Activated CD4-positive, alpha-beta T cell treated with anti-CD3 and anti-CD28 coated beads, Interleukin-2, Interleukin-4, amounts not matched to agents 100 ng/mL and 50 ng/mL, durations not matched to agents 16 hours and 8 hours (primary cell): ENCODE measurements at places on chromosomes 7 and 10.

GRCh38 chr10:64379898-64380297 is 858.7 kb downstream of the REEP3 start:
- DNase-seq = no peak

DNA sequence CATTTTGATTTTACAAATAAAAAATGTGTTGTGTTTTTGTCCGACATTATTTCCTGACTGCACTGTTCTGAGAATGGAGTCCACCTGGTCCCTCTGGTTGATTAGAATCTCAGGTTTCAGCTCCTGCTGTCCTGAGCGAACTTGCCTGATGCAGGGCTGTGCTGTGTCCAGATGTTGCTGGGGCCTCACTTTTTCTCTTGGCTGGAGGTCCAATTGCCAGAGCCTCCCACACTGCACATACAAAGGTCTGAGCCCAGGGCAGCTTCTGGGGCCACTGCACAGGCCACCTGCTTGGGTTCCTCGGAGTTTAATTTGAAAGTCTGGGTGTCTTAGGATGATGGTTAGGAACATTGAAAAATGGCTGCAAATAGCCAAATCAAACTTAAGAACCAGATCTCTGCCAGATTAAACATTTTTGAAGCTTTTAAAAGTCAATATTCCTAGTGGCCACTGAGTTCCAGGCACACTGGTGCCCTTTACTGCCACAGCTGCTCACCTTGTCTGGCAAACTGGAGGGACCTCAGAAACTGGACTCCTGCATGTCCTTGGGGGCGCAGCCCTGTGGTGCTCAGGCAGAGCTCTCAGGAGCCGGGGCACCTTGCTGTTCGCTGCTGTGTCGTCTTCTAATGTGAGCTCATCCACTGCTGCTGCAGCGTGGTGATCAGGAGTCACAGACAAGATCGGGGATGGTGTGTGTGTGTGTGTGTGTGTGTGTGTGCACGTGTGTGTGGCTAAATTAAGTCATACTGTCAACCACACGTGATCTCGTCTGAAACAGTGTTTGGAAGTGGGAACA is 75.0 kb downstream of the WDR37 start:
- no peak for DNase-seq

DNA sequence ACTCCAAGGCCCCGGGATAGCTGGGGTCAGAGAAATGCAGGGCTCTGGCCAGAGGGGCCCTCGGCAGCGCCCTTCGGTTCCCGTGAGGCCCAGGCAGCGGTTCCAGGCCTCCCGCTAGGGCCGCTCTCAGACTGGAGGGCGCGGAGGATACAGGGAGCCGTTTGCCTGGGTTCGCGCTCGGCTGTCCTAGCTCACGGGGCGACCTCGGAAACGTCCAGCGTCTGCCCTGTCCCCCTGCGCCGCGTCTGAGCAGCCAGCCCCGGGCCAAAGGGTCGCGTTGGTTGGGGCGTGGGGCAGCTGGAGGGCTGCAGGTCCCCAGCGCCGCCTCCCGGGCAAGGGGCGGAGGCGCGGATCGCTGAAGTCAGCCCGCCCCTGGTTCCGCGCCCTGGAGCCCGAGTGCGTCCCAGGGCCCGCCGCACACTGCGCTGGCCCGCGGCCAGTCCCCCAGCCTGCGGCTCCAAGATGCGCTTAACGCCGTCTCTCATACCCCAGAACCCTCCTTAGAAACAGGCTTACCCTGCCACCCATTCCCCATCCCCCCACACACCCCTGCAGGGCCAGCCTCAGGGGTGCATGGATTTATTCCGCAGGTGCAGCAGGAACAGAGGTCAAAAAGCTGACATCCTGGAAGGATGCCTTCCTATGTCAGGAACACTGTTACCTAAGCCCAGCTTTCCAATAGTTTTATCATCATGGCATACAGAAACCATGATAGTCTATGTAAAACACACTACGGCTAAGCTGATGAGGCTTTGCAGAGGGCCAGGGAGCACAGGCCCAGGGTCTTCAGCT is 22.1 kb upstream of the OPN4 start:
- no peak for DNase-seq

DNA sequence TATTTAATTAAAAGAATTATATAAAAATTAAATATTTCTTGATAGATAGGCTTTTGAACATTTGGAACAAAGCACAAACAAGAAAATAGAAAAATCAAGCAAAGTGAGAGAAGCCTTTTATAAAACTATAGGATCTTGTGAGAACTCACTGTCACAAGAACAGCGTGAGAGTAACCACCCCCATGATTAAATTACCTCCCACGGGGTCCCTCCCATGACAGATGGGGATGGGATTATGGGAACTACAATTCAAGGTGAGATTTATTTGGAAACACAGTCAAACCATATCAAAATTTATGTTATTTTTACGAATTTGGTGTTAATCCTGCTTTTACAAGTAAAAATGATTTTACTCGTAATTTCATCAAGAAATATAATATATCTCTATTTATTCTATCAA is 1136.1 kb upstream of the POT1 start:
- DNase-seq = no peak

- no peak for DNase-seq
These were observed 1.0 kb downstream of the CHST15 start for GRCh38 chr10:124092250-124092859.

DNA sequence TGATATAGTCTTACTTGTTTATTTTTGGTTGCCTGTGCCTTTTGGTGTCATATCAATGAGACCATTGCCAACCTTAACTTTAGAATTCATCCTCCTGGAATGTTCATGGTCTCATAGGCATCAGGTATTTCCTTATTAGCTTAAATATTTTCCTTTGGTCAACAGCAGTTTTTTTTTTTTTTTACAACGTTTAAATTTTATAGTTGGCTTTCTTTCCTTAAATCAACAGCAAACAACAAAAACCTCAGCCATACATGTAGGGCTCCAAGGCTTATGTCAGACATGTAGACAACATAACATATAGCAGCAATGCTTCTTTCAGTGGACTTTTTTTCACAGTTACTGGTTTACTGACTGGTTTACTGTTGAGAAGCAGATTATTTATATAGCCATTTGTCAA is 22.7 kb downstream of the ENTPD7 start:
- no peak for DNase-seq

- no peak for DNase-seq
These were observed 17.3 kb upstream of the EVX1 start for GRCh38 chr7:27224983-27225934.

- DNase-seq = peak; percentile 76
These were observed 4.4 kb upstream of the LRRN3 start for GRCh38 chr7:111086532-111086931.

- no peak for DNase-seq
These were observed 7.4 kb upstream of the CRYGN start for GRCh38 chr7:151447312-151447711.

DNA sequence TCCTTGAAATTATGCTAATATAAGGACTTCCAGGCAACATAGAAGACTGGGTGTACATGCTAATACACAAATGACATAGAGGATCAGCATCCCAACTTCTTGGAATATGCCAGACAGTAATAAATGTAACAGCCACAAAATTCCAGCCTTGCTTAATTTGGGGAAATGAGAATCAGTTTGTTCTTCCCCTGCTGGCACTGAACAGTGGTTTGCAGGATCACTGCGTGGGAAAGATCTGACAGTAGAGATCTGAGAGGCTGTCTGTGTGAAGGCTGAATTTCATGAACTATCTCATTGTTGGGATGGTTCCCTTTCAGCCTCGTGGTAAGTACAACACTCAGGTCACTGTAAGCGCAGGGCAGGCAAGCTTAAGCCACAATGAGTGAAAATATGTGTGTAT is 1078.0 kb downstream of the LRMDA start:
- no peak for DNase-seq

GRCh38 chr7:33886149-33886623 is 19.2 kb upstream of the BMPER start:
- DNase-seq = no peak

DNA sequence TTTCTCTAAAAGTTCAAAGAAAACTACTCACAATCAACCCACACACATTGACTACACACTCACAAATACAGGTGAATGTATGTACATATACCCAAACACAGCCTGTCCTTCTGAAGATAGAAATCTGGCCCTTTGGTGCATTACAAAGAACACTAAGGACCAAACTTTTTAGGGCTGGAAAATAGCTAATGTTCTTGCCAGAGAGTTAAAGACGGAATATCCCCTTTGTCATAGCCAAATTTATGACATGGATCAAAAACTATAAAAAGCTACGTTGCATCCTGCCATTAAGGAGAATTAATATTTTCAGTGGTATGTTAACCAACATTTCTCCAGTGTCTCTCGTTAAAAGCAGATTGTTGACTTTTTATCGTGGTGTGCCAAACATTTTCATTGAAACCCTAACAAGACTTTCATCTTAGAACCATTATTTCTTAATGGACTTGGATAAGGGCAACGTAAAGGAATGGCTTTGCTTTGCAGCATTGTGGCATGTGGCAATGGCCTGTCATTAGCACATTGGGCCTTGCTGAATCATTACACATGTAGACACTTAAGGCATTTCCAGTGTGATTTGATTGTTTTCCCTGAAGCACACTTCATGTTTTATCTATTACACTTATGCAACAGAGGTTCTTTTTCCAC is 150.9 kb upstream of the MEOX2 start:
- DNase-seq = no peak

DNA sequence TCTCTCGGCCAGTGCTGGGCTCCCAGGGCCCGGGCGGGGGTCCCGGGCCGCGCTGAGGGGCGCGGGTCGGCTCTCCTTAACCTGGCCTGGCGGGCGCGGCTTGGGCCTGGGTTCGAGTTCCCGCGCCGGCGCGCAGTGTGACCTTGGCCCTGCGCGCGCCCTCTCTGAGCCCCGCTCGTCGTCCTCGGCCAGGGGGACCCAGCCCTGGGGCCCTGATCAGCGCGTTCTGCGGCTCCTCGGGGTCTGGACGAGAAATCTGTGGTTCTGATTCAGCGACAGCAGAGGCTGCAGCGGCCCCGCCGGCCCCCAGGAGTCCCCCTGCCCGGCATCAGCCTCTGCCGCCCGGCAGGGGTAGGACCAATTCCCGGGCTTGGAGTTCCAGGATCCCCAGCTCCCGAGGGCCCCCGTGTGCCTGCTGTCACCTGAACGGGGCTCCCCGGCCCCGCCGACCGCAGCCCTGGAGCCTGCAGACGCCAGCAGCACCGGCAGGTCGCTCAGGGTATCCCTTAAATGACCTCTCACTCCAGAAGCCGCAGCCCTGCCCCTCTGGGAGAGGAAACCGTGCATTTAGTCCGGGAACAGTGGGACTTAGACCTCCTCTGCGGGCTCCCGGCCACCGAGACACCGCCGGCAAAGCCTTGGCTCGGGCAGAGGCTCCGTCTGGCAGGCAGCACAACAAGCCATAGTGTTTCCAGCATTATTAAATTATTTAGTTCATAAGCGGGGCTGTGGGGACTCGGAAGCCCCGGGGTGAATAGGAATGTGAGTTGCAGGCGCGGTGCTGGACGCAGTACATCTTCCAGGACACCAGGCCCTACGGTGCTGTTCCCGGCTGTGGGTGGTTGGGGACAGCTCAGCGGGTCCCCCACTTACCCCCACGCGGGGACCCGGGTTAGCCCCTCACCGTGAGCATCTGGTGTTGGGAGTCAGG is 572 bp downstream of the CHST12 start:
- DNase-seq = no peak

- no peak for DNase-seq
These were observed 40.2 kb downstream of the SND1 start for GRCh38 chr7:127692200-127692599.

DNA sequence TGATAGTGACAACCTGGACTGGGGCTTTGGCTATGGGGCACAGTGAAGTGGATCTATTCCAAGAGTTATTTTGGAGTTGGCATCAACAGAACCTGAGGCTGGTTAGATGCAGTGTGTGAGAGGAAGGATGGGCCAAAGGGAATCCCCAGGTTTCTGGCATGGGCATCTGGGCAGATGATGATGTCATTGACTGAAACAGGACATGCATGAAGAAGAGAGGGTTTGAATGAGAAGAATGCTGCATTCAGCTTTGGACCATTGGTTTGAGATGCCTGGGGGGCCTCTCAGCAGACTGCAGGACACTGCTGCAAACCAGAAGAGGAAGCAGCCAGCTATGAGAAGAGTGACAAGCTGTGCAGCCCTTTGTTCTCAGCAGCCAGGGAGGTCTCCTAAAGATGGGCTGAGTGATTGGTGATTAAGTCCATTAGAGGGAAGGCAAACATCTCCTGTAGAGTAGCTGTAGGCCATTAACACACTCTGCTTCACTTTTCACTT is 23.1 kb upstream of the PIK3CG start:
- DNase-seq = no peak

GRCh38 chr7:110960811-110961210 is 130.1 kb upstream of the LRRN3 start:
- DNase-seq = no peak

DNA sequence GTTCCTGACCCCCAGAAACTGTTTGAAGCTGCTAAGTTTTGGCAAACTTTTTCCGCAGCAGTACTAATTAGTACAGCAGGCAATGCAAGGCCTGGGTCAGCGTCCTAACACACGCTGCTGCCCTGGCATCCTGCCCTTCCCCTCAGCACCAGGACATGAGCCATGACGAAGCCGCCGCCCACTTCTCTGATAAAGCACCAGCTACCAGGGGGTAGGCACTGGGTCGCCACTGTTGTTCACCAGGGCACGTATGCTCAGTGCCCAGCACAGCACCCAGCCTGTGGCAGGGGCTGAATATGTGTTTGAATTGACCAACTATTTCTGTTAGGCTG is 59.5 kb downstream of the CHST15 start:
- no peak for DNase-seq

DNA sequence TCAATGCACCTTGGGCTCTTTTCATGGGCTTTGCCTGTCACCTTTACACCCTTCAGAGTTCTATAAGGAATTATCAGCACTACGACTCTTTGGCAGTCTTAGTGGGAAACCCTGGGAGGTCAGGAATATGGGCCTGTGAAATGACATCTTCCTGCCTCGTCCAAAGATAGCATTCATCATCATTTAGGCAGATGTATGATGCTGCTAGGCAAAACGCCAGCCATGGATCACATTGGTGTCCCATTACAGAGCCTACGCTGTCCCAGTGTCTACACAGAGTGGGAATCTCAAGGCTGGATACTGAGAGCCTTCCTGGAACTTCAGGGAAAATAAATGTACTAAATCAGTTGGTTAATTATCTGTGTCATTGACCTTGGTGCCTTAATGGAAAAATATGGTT is 259.4 kb upstream of the CELF2 start:
- DNase-seq = no peak

DNA sequence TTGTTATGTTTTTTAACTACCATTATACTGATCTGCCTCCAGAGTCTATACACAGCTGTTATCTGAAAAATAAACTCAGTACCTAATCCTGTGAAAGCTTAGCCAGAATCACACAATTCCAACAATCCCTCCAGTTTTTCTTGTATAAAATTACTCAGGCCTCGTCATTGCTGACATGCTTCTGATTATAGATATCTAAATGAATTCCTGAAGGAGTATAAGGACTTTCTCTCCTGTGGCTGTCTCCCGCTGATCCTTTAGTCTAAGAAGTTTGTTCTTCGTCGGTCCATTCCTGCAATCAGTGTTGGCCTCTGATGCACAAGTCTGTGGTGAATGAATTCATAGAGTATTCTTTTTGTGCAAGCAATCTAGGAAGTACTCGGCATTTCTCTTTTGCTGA is 288.9 kb upstream of the SEMA3C start:
- DNase-seq = no peak

GRCh38 chr7:46165276-46165675 is 244.2 kb upstream of the IGFBP3 start:
- no peak for DNase-seq
